ENCODE measurements at places on chromosomes 6 and 20.
A peak's percentile ranks its signal among the peaks of the same experiment; 100 is the strongest.

DNA sequence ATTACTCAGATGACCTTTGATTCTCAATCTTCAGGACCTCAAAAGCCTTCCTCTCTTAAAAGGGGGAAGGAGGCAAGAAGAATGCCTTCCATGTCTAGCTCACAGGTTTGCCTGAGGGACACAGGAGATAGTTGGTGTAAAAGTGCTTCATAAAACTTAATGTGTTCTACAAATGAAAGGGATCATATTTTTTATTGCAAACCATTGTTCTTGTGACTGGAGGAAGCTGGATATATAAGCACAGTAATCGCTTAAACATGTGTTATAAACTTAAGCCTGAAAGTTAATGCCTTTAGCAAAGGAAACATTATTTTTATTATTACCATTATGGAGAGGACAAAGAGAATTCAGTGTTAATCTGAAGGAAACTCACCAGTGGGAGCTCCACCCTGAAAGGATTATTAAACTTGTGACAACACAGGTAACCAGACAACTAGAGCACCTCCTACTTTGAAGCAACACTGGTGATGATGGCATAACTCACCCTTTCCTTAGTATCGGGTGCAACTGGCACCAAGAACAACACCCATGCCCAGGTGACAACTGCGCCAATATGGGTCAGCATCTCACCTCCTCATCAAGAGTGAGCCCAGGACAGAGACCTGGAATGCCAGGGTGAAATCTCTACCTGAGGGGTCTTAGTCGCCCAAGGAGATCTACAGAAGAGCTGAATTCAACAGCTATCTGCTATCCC is 288.7 kb upstream of the PRDM1 start:
- no peak for DNase-seq

DNA sequence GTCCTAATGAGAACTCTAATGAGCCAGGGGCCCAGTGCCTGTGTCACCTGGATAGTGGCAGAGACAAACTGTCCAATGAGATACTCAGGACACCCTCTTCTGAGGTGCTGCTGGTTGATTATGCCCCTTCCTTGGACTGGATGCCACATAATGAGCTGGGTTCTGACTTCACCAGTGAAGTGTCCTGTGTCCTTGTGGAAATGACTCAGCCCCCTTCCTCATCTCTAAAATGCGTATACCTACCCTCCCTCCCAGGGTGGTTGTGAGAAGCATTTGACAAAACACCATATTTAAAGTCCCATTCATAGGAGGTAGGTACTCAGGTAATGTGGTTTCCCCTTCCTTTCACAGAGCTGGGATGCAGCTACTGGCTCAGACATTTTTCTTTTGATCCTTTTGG is 28.4 kb upstream of the RNF24 start:
- DNase-seq: no peak

DNA sequence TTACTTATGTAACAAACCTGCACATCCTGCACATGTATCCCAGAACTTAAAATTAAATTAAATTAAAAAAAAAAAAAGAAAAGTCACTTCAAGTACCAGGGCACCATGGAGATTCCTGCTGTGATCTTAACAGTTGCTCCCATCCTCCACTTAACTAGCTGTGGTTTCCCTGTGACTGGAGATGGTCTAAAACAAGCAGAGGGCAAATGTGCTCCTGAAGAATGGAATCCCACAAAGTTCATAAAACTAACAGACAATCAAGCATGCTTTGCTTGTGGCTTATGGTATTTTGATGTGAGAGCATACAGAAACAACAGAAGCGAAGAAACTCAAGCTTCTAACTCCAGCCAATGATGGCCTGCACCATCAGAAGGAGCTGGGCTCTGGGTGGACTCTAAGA is 153.6 kb upstream of the KCNK16 start:
- no peak for DNase-seq

DNA sequence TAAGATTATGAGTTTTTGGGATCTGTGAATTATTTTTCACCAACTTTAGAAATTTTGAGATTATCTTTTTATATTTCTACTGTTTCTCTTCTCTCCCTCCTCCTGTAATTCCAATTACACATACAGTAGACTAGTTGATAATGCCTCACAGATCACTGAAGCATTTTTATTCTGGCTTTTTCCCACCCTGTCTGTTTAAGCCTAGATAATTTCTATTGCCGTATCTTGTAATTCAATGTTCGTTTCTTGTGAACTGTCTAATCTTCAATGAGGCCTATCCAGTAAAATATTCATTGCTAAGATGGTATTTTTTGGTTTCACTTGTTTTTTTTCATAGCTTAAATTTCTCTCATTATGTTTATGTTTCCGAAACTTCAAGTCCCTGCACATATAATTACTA is 12.0 kb downstream of the MDN1 start:
- DNase-seq: no peak

- DNase-seq: no peak
These were observed 4.9 kb downstream of the ADGRB3 start for GRCh38 chr6:68639826-68640490.

- DNase-seq: no peak
These were observed 5.9 kb upstream of the MRS2 start for GRCh38 chr6:24396824-24397223.

- peak; percentile 10 for DNase-seq
These were observed 1.9 kb upstream of the POU3F2 start for GRCh38 chr6:98832284-98833056.

- no peak for DNase-seq
These were observed 12.8 kb upstream of the CHRNA4 start for GRCh38 chr20:63373996-63374395.

DNA sequence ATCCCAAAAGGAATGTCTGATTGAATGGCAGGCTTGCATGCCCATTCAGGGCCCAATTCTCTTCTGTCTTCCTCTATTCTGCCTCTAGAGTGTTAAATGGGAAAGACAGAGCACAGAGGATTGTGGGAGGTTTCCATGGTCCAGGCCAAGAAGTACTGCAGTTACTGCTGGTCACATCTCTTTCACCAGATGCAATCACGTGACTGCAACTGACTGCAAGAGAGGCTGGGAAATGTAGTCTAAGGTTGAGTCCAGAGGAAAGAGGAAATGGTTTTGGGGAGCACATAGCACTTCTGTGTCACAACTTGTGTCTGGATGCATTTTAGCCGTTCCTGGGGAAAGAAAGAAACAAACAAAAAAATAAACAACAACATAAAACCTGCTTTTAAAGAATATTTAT is 336.4 kb upstream of the BTBD3 start:
- DNase-seq: no peak

- DNase-seq: no peak
These were observed 434.2 kb downstream of the BCKDHB start for GRCh38 chr6:80540700-80541099.

DNA sequence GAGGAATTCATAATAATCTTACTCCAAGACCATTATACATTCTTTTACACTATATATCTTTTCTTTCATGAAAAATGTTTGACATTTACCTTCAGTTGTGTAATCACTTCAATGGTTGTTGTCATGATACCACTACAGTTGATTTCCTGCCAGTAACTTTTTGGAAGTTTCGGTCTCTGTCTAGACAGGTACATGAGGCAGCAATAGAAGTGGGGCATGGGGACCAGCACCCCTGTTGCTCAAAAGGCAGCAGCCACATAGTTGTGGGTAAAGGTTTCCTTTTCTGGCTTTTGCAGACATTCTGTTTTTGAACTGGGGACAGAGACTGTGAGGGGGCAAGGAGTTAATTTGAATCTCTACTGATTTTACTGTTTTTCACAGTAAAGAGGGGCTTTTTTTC is 14.1 kb downstream of the SAMD5 start:
- DNase-seq: no peak

- DNase-seq: no peak
These were observed 6.3 kb upstream of the PARD6B start for GRCh38 chr20:50724851-50725723.

DNA sequence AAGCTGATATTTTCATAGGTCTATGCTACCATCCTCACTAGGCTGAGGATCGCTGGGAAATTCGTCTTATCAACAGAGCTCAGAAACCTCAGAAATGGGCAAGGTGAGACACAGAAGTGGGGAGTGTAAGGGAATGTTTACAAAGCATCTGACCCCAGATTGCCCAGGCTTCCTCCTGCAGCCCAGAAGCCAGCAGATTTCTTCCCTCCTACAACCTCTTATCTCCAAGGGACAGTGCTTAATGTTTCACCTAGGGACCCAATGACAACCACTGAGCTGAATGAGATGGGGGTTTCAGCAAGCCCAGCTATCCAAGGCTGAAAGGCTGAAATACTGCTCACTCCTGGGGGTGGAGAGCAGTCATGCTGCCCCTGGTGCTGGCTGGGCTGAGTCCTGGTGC is 52.4 kb upstream of the TBC1D7 start:
- DNase-seq: no peak

GRCh38 chr6:99604166-99605073 is 2.2 kb upstream of the PRDM13 start:
- no peak for DNase-seq

DNA sequence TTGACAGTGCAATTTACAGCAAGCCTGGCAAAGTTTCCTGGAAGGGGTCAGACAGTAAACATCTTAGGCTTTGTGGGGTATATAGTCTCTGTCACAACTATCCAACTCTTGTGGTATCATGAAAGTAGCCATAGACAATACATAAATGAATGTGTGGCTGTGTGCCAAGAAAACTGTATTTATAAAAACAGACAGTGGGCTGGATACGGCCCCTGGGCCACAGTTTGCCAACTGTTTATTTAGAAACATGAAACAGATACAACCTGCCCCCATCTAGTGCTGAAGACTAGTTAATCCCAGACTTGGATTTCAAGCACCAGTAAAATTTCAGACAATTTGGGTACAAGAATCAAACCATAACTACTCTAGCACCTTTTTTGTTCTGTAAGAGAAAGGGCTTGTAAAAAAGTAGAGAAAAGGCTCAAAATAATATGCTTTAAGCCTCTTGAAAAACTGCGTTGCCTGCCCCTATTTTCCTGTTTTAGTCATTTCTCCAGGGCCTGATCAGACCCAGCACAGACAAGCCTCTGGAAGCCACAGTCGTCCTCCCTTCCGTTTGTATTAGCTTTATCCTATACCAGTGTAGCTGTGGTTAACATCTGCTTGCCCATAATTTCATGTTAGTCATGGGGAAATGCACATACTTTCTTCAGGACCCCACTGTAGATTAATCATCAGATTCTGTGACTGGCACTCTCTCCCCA is 30.8 kb downstream of the JAG1 start:
- no peak for DNase-seq

DNA sequence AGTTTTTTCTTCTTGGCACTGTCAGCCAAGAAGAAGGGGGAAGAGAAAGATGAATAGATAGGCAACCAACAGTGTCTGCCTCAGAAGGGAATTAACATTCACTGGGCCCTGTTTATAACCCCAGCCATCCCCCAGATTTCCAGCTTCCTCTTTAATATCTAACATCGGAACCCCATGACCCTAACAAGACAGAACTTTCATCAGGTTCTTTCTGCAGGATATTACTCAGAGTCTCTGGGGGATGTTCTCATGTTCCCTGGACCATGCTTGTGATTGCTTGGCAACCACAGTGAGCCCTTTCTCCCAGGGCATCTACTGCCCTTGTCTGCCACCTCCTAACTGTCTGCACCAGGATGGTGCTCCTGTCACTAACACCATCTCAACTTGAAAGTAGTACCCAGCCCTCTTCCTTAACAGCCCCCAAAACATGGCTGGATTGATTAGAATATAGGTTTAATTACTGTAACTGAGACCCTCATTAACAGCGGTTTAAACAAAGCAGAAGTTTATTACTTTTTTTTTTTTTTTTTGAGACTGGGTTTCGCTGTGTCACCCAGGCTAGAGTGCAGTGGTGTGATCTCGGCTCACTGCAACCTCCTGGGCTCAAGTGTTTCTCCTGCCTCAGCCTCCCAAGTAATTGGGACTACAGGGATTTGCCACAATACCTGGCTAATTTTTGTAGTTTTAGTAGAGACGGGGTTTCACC is 12.0 kb upstream of the PTPN1 start:
- DNase-seq: no peak

- DNase-seq: no peak
These were observed 561 bp downstream of the KAT14 start for GRCh38 chr20:18138266-18138582.

DNA sequence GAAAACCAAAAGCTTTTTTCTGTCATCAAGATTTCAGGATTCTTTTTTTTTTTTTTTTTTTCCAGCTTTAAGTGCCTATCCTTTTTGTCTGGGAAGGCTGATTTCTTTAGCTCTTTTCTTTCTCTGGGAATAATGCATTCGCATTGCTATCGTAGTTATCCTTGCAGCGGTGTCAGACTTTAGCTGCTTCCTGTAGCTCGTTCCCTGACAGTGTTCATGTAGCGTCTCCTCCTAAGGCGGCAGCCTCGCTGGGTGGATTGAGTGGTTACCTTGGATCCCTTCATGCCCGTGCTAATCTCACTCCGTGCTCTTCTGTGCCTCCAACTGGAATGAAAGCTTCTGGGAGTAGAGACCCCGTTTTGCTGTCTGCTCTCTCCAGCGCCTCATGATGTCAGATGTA is 43.1 kb downstream of the UST start:
- no peak for DNase-seq

GRCh38 chr6:112906726-112907125 is 559.6 kb downstream of the RFPL4B start:
- no peak for DNase-seq

Data from NCI-H1105 (cell line).